ENCODE measurements at places on chromosomes 13 and 19.

- no peak for DNase-seq
Measured at GRCh38 chr13:88908961-88909441, 1237.8 kb downstream of the SLITRK5 start.

- DNase-seq: no peak
Measured at GRCh38 chr13:109272595-109273325, 513.6 kb downstream of the IRS2 start.

GRCh38 chr19:44753932-44754749, 5.6 kb downstream of the BCL3 start:
- DNase-seq: peak; percentile 38

GRCh38 chr19:11061952-11062351, 27.3 kb upstream of the LDLR start:
- DNase-seq: no peak

GRCh38 chr13:60327511-60327910, 69.5 kb upstream of the TDRD3 start:
- no peak for DNase-seq

DNA sequence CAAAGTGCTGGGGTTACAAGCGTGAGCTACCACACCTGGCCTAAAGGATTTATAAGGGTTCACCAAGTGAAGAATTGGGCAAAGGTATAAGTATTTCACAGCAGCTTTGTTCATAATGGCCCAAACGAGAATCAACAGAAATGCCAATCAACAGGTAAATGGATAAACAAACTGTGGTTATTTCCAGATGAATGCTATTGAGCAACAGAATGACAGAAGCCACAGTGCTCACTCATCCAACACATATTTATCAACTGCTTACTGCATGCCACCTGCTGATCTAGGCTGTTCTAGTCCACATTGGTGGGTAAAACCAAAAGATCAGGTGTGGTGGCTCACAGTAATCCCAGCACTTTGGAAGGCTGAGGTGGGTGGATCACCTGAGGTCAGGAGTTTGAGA, 27.7 kb downstream of the CACNA1A start:
- no peak for DNase-seq

- DNase-seq: no peak
Measured at GRCh38 chr19:53086949-53087348, 16.3 kb downstream of the ZNF160 start.

DNA sequence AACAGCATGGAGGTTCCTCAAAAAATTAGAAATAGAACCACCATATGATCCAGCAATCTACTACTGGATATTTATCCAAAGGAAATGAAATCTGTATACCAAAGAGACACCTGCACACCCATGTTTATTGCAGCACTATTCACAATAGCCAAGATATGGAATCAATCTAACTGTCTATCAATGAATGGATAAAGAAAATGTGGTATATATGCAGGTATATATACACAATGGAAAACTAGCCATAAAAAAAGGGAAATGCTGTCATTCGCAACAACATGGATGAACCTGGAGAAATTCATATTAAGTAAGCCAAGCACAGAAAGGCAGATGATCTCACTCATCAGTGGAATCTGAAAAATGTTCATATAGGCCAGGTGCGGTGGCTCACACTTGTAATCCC, 2.5 kb downstream of the ZNF780B start:
- DNase-seq: no peak

- no peak for DNase-seq
Measured at GRCh38 chr19:48081106-48081505, 29.5 kb downstream of the PLA2G4C start.

DNA sequence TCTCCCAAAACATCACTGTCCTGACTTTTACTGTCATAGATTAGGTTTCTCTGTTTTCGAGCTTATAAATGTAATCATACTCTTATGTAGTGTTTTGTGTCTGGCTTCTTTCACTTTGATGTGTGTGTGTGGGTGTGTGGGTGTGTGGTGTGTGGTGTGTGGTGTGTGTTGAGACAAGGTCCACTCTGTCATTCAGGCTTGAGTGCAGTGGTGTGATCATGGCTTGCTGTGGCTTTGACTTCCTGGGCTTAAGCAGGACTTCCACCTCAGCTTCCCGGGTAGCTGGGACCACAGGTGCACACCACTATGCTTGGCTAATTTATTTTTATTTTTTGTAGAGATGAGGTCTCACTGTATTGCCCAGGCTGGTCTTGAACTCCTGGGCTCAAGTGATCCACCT, 59.6 kb downstream of the PDS5B start:
- DNase-seq: no peak

Data from stimulated activated CD4-positive, alpha-beta T cell treated with anti-CD3 and anti-CD28 coated beads, TNF-alpha, amount 100 ng/mL, for 1 hour (primary cell).